Activated CD4-positive, alpha-beta T cell treated with anti-CD3 and anti-CD28 coated beads, Interleukin-2, amount 50 U/mL, for 24 hours (primary cell): ENCODE measurements at places on chromosomes 13 and 19.
A peak's percentile ranks its signal among the peaks of the same experiment; 100 is the strongest.

GRCh38 chr19:35851213-35852028, 883 bp downstream of the NPHS1 start:
- no peak for DNase-seq

GRCh38 chr19:16660763-16661479, at the start of gene TMEM38A:
Gene TMEM38A, plus strand, starts transcription at chr19:16661139. Its CDS starts 79 bp downstream, at chr19:16661218.
- DNase-seq: peak; percentile 7

GRCh38 chr13:112067116-112067741, at the start of gene SOX1:
Gene SOX1, plus strand, starts transcription at chr13:112067149. Its CDS starts 510 bp downstream, at chr13:112067659.
- no peak for DNase-seq

DNA sequence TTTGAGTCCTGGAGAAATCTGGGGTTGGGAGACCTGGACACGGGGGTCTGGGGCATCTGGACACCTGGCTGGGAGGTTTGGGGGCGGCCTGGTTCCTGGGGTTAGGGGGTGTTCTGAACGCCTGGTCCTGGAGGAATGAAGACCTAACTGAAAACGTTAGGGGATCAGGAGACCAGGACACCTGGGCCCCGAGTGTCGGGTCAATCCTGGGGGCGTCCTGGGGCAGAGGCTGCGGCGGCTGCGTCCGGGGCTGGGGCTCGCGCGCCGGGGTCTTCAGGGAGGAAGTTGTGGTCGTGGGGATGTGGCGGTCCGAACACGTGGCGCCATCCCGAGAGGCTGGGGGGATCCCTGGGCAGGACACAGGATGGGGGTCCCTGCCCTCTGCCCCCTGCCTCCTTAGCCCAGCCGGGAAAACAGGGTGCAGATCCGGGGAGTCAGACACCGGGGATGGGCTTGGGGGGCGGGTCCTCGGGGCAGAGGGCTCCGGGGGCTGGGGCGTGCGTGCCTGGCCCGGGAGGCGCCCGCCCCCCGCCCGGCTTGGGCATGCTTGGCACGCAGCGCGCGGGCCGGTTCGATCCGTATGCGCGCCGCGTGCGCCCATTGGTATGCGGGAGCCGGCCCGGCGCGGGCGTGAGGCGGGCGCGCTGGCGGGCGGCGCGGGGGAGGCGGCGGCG, 632 bp downstream of the NPAS1 start:
- no peak for DNase-seq

- DNase-seq: no peak
Observed at GRCh38 chr13:110236831-110237261, 70.1 kb downstream of the COL4A1 start.

DNA sequence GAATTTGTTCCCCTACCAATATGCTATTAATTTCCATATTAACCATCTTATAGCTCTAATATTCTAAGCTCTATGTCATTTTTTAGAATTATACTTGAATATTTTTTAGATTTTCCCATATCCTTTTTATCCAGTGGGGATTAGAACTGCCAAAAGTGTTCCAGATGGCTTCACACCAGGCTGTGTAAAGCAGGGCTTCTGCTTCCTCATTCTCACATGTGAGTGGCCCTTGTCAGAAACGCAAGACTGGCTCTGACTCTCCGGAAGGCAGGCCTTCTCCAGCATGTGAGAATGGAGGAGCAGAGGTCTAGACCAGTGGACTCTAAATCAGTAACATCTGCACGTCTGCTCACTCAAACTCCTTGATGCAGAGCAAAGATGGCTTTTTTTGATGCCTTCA, 650.1 kb downstream of the FGF9 start:
- DNase-seq: no peak

DNA sequence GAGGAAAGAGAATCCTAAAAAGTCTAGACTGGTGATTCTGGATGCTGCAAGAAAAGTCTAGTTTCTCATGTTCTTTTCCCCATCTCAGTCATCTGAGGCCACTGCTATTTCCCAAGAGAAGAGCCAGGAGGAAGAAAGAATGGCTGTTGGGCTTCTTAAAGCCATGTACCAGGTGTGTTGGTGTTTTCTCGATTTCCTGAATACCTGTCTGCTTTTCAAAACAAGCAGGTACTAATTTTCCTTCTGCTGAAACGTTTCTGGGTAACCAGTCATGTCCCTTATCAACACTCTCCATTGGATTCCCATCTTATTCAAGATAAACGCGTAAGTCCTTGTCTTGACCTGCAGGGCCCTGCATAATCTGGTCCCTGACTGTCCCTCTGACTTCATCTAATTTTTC, 1.1 kb downstream of the ZNF570 start:
- DNase-seq: no peak

- no peak for DNase-seq
Observed at GRCh38 chr13:35833031-35833430, 298.2 kb downstream of the DCLK1 start.

GRCh38 chr19:55070466-55071128, 5.1 kb upstream of the EPS8L1 start:
- DNase-seq: no peak

- no peak for DNase-seq
Observed at GRCh38 chr19:51142119-51142518, at the start of gene SIGLEC7. Gene SIGLEC7, plus strand, starts transcription at chr19:51142301. Its CDS starts 69 bp downstream, at chr19:51142370.

GRCh38 chr13:72527333-72527732, 200.1 kb downstream of the MZT1 start:
- no peak for DNase-seq

DNA sequence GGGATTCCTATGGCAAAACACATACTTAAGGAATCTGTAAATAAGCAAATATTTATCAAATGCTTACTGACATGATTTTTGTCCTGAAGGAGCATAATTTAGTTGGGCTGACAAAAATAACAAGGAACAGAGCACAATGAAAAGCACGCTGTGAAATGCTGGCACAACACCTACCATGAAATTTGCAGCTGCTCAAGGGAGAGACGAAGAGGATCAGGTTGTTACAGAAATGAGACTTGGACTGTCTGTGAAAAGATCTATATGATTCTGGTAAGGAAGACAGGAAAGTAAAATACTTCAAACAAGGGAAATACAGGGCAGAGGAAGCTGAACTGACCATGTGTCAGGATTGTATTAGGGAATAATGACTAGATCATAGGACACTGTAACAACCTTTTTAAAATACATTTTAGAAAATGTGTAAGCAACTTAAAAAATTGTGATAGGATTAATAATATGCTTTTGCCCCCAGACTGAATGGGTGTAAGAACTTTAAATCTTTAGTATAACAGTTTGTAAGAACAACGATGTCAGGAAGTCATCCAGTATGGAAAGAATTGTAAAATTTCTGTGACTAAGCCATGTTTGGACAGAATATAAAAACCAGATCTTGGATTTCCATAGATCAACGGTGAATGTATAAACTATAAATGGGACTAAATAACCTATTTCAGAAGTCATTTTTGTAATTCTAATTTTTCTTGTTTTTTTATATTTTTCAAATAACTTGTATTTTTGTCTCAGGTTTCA, 1556.0 kb downstream of the EFNB2 start:
- no peak for DNase-seq

DNA sequence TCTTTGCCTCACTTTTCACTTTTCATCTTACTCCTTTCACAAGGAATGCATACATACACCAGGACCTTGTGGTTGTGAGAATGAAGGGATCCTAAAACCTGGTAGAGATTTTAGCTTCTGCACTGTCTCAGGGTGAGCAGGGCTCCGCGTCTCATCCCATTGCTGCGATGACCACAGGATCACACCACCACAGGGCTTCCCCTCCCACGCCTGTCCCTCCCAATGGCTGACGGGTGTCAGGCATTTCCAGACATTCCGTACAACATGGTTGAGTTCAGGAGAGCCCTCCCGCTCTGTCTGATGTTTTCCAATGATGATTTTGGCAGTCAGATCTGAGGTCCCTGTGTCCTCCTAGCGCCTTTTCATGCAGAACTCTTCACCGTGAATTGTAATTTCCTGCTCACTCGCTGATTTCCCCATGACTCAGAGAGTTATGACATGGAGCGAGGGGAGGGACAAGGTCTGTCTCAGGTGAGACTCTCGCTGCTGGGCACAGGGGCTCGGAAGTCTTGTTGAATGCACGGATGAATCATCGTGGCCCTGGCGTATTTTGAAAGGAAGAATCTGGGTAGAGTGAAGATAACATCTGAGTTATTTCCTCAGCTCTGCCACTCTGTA, 102.8 kb downstream of the TEX29 start:
- no peak for DNase-seq

- no peak for DNase-seq
Observed at GRCh38 chr19:29940971-29941585, 961 bp upstream of the URI1 start.

DNA sequence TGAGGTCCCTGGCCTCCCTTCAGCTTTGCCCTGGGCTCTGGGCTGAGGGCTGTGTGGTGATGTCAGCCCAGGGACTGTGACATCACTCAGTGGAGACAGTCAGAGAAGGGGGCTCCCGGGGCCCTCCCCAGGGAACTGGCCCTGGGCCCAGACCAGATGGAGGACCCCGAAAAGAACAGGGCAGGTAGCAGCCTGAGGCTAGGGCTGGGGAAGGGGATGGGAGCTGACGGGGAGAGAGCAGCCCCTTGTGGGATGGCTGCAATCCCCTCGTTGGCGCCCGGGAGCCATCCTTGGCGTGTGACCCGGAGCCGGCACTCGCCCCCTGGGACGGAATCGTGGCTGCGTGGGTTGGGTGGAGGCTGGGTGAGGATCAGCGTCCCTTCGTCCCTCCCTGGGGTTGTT, 13.6 kb downstream of the CSNK1G2 start:
- DNase-seq: no peak

DNA sequence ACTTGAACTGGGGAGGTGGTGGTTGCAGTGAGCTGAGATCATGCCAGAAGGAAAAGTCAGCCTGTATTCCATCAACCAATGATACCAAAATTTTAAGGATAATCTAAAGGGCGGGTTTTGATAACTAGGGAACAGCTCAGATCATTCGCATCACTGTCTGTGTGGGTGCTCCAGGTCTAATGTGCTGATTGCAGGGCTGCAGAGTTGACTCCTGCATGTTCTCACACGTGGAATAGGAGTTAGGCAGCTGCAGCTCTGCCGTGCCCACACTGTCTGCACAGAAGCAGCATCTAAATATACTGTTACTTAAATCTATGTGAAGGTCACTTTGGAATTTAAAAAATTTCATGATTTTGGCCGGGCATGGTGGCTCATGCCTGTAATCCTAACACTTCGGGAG, 4.3 kb upstream of the PARP4 start:
- no peak for DNase-seq

- DNase-seq: no peak
Observed at GRCh38 chr19:31057476-31057875, 291.8 kb downstream of the TSHZ3 start.

DNA sequence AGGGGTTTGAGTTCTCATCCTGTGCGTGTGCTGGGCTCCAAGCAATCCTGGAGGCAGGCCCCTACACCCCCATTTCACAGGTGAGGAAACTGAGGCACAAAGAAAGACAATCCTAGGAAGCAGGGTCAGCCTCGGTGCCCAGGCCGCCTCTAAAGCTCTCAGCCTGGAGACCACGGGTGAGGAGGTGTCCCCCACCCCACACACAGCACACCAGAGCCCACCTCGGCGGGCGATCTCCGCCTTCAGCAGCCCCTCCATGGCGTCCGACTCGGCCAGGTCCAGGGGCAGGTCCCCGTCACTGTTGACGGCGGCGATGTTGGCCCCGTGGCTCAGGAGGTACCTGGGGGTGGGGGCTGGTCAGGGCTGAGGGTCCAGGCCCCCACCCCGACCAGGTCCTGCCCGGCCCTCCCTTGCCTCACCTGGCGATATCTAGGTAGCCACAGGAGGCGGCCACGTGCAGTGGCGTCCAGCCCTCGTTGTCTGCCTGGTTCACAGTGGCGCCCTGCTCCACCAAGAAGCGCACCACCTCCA, 5.1 kb downstream of the PPP1R12C start:
- DNase-seq: no peak

GRCh38 chr13:27018344-27018861, 153.2 kb downstream of the USP12 start:
- DNase-seq: no peak

- DNase-seq: no peak
Observed at GRCh38 chr13:42280537-42280936, 8.6 kb downstream of the AKAP11 start.

GRCh38 chr13:76223999-76224398, 587.9 kb downstream of the LMO7 start:
- no peak for DNase-seq

GRCh38 chr19:16285769-16286498, 38.7 kb upstream of the KLF2 start:
- no peak for DNase-seq

DNA sequence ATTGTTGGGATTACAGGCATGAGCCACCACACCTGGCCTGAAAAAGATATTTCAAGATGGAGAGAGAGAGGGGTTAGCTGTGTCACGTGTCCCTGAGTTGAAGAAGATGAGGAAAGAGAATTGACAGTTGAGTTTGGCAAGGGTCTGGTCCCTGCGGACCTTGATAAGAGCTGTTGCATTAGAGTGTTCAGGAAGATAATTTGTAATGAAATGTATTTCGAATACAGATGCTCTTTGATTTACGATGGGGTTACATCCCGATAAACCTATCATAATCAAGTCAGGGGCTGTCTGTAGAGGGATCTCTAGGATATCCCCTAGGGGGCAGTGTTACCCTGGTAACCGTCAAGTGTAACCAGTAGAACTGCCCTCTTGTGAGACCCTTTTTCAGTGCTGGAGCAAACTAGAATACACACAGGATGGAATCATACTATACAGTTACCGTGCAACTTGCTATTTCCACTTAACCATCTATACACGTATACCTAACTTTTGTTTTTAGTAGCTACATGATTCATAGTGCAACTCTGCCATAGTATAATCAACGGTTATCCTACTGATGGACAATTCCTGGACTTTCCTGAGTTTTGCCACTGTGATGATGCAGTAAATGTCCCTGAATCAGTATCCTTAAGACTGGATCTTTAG, 1.5 kb upstream of the ELOF1 start:
- DNase-seq: peak; percentile 68

DNA sequence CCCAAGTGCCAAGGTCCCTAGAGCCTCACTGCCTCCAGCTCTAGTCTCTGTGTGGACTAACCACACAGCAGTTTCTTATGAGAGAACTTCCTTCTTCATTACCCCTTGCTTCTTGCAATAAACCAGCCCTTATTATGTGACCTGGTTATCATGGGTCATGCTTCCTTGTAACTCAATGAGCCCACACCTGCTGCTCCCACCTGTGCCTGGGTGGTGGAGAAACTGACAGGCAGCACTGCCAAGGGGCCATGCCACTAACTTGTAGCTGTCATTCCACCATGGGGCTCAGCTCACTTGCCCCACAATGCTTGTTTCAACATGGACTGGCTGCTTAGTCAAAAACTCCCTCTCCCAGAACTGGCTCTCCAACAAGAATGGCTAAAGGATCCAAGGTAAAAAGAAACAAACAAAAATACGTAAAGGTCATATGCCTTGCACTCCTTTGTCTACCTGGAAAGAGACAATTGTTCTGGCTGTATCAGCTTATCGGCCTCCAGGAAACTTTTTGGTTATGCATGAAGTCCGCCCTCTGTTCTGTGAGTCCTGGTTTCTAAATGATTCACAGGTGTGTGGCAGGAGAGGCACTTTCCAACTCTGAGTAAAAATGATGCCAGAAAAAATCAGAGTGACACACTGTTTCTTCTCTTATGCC, 446.4 kb downstream of the COG6 start:
- DNase-seq: no peak

GRCh38 chr13:111926501-111927180, 140.3 kb upstream of the SOX1 start:
- DNase-seq: no peak
